ENCODE measurements at places on chromosomes 4 and X. TPM values are rescaled to one million over a fixed set of nuclear protein-coding genes. Genes with fewer than 3 reads are reported as not detected.

DNA sequence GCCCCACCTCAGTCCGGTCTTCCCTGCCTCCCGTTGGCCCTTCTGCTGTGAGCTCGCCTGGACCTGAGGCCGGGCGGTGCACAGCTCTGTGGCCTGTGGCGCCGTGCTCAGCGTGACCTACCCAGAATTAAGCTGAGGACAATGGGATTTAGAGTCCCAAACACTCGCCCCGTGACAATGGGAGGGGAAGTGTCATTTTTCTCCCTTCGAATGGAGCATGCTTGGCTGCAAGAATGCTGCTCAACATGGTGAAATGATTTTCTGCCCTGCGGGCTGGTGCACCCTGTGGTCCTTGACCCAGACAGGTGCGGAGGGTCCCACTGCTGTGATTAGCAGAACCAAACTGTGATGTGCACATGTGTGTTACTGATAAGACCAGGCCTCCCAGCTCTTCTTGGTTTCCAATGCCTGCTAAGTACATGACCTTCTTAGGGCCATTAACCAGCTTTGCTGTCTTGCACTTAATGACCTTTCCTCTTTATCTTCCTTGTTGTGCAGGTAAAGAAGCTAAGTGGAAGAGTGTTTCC lies 772 bp downstream of the EOLA1 start:
- no peaks in the 10 kb centered on the region for H3K27me3 ChIP-seq
- peak overlapping the region; percentile 62 for H3K4me3 ChIP-seq
- H3K27ac ChIP-seq: peak overlapping the region; percentile 92
- H3K4me1 ChIP-seq: peaks cover 9% of the 10 kb centered on the region

DNA sequence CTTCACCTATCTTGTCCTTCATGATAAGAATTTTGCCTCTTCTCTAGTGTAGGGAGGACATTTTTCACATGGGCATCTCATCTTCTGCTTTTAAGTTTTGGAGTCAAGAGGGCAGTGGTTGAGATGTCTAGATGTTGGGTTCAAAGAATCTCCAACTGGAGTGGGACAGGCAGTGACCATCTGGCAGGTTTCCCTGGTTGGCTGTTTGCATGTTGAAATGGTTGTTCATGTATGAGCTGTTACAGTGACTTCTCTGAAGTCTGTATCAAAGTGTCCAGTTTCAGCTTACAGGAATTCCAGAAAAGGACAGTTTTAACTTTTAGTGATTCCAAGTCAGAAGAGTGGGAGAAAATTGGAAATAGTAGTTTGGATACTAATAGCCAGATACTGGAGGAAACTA lies 192.7 kb downstream of the EVC2 start:
- H3K4me1 ChIP-seq: no peaks in the 10 kb centered on the region
- H3K27me3 ChIP-seq: no peaks in the 10 kb centered on the region
- no peaks in the 10 kb centered on the region for H3K36me3 ChIP-seq

Gene PNMA6A
- total RNA-seq: 2.4 TPM

- peaks cover 15% of the 10 kb centered on the region for H3K4me1 ChIP-seq
- no peak overlapping the region for H3K27ac ChIP-seq
- peaks cover 8% of the 10 kb centered on the region for H3K27me3 ChIP-seq
Observed at GRCh38 chrX:49202022-49202421, 2.0 kb upstream of the SYP start.

Gene DRP2
- total RNA-seq: 207 TPM

Gene HAND2
- total RNA-seq: 3.9 TPM

DNA sequence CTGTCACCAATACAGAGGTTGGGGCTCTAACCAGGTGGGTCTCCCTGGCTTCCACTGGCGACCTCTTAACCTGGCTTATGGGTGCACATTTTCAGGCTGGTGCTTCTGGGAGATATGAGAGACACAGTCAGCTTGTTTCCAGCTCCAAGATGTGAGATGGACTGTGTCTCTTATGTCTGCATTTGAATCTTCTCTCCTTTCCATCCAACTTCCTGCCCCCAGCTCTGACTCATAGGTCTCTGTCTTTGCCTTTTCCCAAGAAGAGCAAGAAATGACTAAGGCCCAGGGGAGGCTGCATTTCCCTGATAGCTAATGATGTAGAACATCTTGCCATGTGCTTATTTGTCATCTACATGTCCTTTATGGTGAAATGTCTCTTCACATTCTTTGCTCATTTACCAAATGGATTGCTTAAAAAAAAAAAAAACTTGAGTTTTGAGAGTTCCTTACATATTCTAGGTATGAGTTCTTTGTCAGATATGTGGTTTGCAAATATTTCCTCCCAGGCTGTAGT lies 3.2 kb upstream of the UXT start:
- H3K4me3 ChIP-seq: no peak overlapping the region
- H3K27ac ChIP-seq: no peak overlapping the region
- peaks cover 10% of the 10 kb centered on the region for H3K4me1 ChIP-seq

DNA sequence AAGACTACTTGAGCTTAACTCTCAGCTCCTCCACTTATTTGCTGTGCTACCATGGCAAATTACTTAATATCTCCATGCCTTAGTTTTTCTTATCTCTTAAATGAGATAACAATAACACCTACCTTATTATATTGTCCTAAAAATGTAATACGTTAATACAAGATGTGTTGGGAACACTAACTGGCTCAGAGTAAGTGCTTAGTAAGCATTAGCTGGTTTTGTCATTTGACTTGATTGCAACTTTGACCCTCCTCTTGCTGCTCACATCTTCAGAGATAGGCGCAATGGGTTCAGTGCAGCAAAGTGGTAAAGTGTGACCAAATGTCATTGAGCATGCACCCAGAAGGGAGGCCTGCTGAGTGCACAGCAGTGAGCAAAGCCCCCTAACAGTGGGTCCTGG lies 294.5 kb upstream of the CLNK start:
- no peaks in the 10 kb centered on the region for H3K27me3 ChIP-seq
- H3K4me3 ChIP-seq: no peak overlapping the region
- no peak for DNase-seq
- no peaks in the 10 kb centered on the region for H3K36me3 ChIP-seq
- no peaks in the 10 kb centered on the region for H3K4me1 ChIP-seq

DNA sequence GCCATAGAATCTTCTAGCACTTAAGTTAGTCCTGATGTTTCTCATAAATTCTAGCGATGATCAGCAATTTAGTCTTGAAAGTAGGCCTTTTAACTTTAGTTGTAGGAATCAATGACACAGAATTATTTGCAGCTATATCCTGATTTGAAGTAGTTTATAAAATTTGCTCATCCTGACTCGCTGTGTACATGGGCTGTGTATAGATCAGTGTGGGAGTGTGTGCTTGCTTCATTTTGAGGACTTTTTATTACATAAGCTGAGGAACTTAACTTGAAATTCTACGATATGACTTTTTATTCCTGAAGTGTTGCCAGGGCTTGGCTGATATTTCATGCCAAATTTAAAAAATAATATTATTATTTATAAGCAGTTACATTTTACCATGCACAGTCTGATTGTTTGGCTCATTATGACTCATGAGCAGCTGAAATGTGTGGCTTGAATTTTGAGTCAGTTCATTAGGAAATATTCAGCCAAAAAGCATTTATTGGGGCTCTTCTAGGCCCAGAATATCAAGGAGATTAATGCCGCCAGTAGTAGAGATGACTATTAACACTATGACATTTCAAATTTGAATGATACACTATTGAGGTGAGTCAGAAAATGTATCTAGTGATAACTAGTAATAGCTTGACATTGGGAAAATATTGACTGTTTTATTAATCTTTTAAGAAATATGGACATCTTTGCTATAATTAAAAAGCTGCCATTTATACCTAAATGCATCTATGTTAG lies 128.9 kb upstream of the LIMCH1 start:
- no peaks in the 10 kb centered on the region for H3K4me1 ChIP-seq
- DNase-seq: no peak
- H3K36me3 ChIP-seq: no peaks in the 10 kb centered on the region

DNA sequence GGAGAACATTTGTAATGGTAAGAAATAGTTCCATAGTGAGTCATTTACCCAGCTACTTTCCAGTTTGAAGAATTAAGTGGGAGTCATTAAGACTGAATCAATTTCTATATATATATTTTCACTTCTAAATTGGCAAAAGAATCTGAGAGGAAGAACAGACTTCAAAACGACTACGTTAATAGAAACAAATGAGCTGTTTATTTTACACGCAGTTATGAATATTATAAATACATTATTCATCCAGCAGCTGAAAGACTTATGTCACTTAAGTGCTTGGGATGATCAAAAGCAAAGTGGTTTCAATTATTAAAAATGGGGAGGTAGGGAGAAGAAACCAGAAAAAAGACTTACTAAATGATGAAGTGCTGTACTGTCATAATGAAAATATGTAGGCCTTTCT lies 260.5 kb upstream of the DDX53 start:
- no peaks in the 10 kb centered on the region for H3K4me1 ChIP-seq
- no peak overlapping the region for H3K27ac ChIP-seq
- H3K4me3 ChIP-seq: no peak overlapping the region
- H3K27me3 ChIP-seq: no peaks in the 10 kb centered on the region
- H3K36me3 ChIP-seq: no peaks in the 10 kb centered on the region

Gene BMP3
- total RNA-seq: 55.3 TPM

Gene SPIN2A
- total RNA-seq: not detected

- H3K4me3 ChIP-seq: no peak overlapping the region
- DNase-seq: no peak
- no peaks in the 10 kb centered on the region for H3K4me1 ChIP-seq
Observed at GRCh38 chr4:115505326-115505725, 391.9 kb upstream of the NDST4 start.

DNA sequence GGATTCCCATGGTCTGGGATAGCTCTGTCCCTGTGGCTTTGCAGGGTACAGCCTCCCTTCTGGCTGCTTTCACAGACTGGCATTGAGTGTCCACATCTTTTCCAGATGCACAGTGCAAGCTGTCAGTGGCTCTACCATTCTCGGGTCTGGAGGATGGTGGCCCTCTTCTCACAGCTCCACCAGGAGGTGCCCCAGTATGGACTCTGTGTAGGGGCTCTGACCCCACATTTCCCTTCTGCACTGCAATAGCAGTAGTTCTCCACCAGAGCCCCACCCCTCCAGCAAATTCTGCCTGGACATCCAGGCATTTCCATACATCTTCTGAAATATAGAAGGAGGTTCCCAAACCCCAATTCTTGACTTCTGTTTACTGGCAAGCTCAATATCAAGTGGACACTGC lies 50.2 kb upstream of the GRID2 start:
- no peaks in the 10 kb centered on the region for H3K27me3 ChIP-seq
- no peak overlapping the region for H3K27ac ChIP-seq
- no peak overlapping the region for H3K4me3 ChIP-seq
- H3K36me3 ChIP-seq: no peaks in the 10 kb centered on the region
- H3K4me1 ChIP-seq: no peaks in the 10 kb centered on the region

Gene UGT2B10
- not detected for total RNA-seq

Gene OTUD4
- 44.8 TPM for total RNA-seq

Gene AFM
- total RNA-seq: not detected

Gene MXD4
- 63.0 TPM for total RNA-seq

- no peak for DNase-seq
- no peak overlapping the region for H3K27ac ChIP-seq
- H3K4me3 ChIP-seq: peak overlapping the region; percentile 43
- no peaks in the 10 kb centered on the region for H3K36me3 ChIP-seq
- no peaks in the 10 kb centered on the region for H3K27me3 ChIP-seq
- no peaks in the 10 kb centered on the region for H3K4me1 ChIP-seq
Observed at GRCh38 chr4:56655209-56655626, 25.9 kb downstream of the HOPX start.

DNA sequence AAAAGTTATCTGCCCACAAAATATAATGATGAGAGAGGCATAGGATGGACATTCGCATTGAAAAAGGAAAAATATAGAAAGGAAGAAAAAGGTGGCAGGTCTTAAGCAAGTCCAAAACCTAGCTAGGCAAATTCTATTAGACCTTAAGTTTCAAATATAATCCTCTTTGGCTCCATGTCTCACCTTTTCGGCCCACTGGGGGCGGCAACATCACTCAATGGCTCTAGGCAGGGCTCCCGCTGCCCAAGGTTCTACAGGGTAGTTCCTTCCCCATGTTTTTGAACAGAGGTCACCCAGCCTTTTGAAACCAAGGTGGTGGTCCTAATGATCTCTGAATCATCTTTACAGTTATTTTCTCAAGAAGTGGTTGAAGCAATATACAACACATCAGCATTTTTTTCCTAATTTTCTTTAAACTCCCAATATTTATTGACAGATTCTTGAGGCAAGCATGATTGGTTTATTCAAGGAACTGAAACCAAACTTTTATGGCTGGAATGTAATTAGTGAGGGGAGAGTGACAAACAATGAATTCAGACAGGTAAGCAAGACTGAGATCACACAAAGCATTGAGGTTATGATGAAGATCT lies 309.4 kb downstream of the ANTXR2 start:
- H3K27ac ChIP-seq: no peak overlapping the region
- no peaks in the 10 kb centered on the region for H3K27me3 ChIP-seq
- DNase-seq: no peak
- no peak overlapping the region for H3K4me3 ChIP-seq
- H3K36me3 ChIP-seq: no peaks in the 10 kb centered on the region

Gene XAGE1A
- not detected for total RNA-seq

- H3K4me1 ChIP-seq: no peaks in the 10 kb centered on the region
- no peaks in the 10 kb centered on the region for H3K27me3 ChIP-seq
- H3K27ac ChIP-seq: no peak overlapping the region
- DNase-seq: no peak
- H3K4me3 ChIP-seq: no peak overlapping the region
Observed at GRCh38 chr4:38704622-38705154, 40.7 kb downstream of the KLF3 start.

DNA sequence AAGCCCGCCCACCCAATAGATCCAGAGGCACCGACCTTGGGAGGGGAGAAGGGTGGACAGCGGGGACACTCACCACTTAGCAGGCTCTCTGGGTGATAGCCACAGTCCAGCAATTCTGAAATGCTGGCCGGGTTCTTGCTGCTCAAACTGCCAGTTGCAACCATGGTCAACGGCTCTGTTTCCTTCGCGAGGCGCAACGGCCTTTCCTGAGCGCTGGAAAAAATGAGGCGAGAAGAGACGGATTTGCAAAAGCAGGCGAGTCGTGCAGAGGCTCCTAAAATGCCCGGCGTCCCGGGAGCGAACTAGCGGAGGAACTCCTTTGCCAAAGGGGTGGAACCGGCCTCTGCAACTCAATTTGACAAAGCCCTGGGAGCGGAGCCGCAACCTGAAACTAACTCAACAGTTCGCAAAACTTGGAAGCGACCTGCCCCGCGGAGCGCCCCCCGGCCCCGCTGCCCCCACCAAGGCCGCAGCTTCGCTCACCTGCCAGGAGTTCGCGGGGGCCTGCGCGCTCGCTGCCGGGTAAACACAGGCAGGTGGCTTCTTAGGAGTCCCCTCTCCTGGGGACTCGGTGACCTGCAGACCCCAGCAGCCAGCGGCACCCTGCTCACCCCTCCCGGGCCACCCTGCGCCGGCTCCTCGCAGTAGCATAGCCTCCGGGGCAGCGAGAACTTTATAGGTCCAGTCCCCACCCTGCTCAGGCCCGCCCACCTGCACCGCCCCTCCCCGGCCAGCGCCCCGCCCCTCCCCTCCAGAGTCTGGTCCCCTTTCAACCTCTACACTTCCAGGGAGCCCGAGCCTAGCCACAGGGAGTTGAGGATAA lies at the start of gene DDIT4L:
Gene DDIT4L, minus strand, starts transcription at position 649 of the 823 bp plus-strand sequence. Its CDS starts 485 bp downstream, at position 164.
- peak within 1 kb of the TSS; percentile 57 for H3K4me3 ChIP-seq
- no peaks in the 10 kb centered on the region for H3K27me3 ChIP-seq
- no peaks in the 10 kb centered on the region for H3K36me3 ChIP-seq
- H3K4me1 ChIP-seq: no peaks in the 10 kb centered on the region

Data from tibial nerve (tissue), 4 donors.